GDM1 (cell line): ENCODE measurements at places on chromosomes 13 and 19.

GRCh38 chr19:58569191-58569942, 3.8 kb downstream of the MZF1 start:
- DNase-seq: no peak

GRCh38 chr13:50244713-50245574, 229.7 kb downstream of the KCNRG start:
- DNase-seq: peak; percentile 51

DNA sequence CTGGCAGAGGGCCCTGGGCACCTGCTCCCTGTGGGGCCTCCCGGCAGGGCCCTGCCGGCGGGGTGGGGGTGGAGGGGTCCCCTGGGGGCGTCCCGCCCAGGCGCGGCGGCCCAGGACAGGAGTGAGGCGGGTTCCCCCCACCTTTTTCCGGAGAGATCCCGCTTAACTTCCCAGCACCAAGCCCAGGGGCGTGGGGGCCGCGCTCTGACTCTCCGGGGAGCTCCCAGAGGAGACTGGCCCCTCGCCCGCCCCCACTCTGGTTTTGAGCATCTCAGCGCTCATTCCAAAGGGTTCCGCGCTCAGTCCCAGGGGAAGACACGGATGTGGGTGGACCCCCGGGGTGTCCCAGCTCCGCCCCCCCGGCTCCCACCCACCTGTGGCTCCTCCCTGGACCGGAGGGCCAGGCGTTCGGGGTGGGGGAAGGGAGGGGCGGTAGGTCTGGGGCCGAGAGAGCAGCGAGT, 476 bp downstream of the C2CD4C start:
- DNase-seq: no peak

- no peak for DNase-seq
Observed at GRCh38 chr19:42250183-42250665, 4.7 kb downstream of the ERF start.

- DNase-seq: no peak
Observed at GRCh38 chr19:3316659-3317207, 49.6 kb upstream of the NFIC start.

DNA sequence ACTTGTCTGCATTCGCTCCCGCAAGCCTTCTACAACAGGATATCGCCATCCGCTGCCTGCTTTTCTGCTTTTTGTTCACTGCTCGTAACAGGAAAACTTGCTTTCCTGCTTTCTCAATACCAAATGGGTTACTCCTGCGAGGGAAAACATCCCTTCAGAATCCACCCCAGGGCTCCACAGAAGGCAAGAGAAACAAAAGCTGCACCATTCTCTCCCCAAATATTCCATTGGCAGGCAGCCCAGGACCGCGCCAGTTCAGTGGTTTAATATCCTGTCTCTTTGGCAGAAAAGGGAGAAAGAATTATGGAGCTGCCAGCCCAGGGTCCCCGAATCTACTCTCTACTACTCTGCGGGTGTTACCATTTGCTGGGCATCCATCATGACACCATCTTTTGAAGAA, 84.7 kb upstream of the DOCK9 start:
- no peak for DNase-seq

DNA sequence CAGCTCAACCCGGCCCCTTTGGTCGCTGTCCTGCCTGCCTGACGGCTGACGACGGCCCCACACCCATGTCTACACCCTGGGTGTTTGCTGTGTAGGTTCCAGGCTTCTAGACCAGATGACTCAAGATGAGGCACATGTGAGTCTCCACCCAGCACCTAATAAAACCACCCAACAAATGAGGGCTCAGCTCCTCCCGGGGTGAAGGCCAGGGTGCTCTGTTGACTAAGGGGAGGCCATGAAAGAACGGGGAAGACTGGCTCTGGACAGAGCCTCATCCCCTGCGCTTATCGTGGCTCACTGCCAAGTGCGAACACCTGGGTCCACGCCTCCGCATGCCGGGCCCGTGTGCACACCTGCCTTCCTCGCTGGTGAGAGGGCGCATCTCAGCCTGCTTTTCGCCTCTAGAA, 39.6 kb downstream of the COL4A2 start:
- DNase-seq: no peak

GRCh38 chr19:20423381-20424197, 142.0 kb downstream of the ZNF737 start:
- DNase-seq: no peak

- DNase-seq: no peak
Observed at GRCh38 chr13:111642156-111642767, 321.8 kb downstream of the TEX29 start.

GRCh38 chr13:65540175-65540574, 1690.0 kb downstream of the PCDH9 start:
- DNase-seq: no peak

- DNase-seq: no peak
Observed at GRCh38 chr19:50266041-50266440, 62.6 kb downstream of the MYH14 start.

DNA sequence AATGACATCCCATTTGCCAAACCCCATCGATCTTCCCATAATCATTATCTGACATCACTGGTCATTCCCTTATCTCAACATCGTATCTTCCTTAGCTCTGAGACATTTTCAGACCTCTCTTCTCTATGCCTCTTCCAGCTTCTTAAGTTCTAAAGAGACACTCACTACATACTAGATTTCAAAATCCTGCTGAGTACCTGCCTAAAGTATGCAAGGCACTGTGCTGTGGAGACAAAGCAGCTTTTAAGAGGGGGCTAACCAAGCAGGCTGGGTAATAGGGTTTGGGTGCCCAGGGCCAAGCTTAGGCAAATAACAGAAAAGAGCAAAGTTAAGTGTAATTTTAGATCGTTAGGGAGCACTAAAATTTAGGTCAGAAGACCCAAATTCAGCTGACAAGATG, 3.4 kb upstream of the POMP start:
- no peak for DNase-seq

GRCh38 chr13:70172946-70173597, 64.8 kb upstream of the KLHL1 start:
- DNase-seq: no peak

DNA sequence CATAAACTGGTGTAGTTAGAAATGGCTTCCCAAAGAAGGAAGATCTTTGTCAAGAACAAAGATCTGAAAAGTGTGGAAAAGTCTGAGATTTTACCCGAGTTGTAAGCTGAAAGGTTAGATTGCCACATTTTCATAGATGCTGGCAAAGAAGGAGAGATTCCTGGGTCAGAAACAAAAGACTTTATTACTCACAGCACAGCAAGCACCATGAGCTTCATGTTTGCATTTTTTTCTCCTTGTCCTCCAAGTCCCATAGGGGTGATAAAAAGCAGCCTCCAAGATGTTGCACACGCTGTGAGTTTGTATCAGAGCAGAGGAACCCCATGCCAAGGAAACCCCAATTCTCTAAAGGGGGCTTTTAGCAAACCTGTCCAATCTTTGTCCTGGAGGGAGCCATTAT, 29.3 kb downstream of the MZT1 start:
- DNase-seq: no peak

DNA sequence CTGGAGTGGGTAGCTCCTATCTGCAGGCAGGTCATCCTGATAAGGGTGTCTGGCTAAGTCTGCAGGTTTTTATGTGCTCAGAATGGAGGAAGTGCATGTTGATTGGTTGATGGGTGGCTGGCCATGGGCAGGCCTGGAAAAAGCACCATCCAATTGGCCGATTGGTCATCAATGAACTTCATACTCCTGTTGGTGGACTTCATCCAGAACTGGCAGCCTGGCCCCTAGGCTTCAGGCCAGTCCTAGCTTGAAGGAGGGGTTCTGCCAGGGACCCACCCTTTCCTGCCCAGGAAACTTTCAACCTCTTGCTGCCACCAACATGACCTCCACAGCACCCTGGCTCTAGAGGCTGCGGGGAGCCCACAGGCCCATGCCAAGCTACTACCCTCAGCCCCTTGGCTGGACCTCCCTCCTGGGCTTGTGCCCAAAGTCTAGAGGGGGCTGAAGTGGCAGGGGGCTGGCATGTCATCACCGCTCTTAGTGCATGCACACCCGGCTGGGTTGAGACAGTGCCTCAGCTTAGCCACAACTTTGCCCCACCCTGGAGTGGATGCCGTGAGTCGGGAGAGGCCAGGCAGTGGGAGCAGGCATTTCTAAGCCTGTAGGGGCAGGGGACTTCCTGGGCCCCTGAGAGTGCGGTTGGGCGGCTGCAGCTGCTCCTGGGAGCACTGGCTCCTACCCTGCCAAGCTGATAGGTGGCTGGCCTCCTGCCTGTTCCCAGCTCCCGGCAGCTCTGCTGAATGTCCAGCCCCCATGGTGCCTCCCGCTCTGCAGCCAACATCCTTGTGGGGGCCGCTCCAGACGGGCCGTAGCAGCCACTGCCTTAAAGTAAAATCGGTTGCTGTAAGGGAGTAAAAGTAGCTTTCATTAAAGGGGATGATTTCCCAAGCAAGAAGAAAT, 13.2 kb downstream of the DNAJC15 start:
- no peak for DNase-seq

GRCh38 chr13:42617221-42617620, 43.3 kb downstream of the TNFSF11 start:
- DNase-seq: no peak

GRCh38 chr19:34274284-34274826, 20.0 kb downstream of the GARRE1 start:
- DNase-seq: no peak

GRCh38 chr19:58212336-58213074, 16.2 kb upstream of the ZNF544 start:
- no peak for DNase-seq

DNA sequence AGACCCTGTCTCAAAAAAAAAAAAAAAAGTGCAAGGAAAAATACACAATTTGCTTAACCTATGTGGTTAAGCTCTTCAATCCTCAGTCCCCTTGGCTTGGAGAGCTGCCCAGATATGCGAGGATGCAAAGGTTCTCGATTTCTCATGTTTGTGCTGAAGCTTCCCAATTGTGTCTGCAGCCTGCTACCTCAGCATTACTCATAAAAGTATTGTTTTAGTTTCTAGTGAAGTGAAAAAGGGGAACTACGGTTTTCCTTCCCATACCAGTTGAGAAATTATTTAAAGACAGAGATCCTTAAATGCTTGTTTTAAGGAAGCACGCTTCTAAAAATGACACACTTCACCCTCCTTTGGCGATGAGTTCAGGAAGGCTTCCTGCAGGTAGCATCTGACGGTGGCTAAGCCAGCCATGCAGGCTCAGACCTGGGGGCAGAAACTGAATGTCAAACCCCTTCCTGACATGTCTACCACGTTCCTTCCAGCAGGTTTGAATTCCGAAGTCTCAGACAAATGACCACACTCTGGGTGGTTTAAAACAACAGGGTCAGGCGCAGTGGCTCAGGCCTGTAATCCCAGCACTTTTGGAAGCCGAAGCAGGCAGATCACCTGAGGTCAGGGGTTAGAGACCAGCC, 47.9 kb downstream of the RUBCNL start:
- peak; percentile 84 for DNase-seq

GRCh38 chr13:110407531-110407930, 100.4 kb downstream of the COL4A2 start:
- no peak for DNase-seq

DNA sequence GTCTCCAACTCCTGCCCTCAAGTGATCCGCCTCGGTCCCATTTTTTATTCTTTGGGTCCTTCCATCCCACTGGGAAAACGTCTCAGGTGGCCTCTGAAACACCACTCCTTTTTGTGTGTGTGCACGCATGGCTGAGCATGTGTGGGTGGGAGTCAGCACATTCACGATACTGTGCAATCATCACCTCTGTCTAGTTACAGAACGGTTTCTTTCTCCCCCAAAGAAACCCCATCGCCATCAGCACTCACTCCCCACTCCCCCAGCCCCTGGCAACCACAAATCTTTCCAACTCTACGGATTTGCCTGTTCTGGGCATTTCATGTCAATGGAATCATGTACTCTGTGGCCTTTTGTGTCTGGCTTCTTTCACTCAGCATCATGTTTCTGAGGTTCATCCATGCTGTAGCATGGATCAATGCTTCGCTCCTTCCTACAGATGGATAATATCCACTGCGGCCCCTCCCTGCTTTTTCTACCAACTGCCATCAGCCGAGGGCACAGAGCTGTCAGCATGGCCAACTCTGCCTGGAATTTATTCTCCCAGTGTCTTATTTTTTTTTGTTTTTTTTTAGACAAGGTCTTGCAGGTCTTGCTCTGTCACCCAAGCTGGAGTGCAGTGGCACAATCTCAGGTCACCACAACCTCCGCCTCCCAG, 9.7 kb downstream of the F2RL3 start:
- DNase-seq: no peak

DNA sequence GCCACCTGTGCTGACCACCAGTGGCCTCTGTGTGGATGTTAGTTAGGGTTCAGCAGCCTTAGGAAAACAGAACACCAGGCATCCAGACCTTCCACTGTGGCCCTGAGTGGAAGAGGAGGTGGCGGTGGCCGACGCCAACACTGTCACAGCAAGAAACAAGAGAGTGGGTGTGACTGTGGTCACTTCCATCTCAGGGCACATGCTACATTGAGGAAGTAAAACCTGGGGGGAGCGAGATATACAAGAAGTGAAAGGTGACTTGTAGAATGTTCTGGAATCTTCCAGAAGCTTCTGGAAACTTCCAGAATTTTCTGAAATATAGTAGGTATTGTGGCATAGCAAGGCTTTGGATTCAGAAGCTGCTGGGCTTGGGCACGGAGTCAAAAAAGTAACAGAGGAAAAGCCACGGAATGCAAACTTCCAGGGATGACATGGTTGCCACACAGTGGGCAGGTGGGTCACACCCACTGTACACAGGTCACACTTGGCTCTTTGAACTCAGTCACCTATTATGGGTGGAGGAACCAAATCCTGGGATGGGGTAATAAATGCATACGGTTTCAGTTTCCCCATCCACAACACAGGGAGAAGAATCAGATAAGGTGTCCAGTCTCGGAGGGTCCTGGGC, 24.3 kb downstream of the GNG7 start:
- DNase-seq: peak; percentile 7

GRCh38 chr13:25046985-25047511, 48.9 kb upstream of the PABPC3 start:
- no peak for DNase-seq

DNA sequence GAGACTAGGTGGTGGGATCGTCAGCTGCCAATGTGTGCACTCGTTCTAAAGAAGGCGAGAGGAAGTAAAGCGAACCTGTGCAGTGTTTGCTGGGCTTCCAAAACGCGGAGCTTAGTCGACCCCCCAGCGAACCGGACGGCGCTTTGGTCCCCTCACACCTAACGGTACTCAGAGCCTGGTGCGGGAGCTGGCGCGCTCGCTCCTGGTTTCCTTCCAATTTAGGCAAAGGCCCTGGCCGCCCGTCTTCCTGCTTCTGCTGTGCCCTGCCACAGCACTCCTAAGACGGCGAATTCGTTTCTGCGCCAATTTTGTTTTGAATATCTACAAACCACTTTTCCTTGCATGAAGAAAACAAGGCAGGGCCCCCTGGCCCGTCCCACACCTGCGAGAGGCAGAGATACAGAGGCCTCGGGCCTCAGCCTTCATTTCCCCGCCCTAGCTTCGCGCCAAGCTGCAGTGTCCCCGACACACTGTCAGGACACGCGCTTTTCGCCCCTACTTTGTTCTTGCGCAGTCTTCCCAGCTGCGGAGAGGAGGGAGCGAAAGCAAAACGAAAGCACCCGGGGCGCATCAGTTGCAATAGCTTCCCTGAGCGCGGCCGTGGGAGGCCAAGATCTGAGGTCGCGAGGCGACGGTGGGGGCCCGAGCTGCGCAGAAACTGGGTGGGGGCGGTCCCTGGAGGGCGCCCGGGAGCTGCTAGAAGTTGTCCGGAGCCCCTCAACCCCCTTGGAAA, 111.9 kb downstream of the KCNRG start:
- no peak for DNase-seq
